HL-60 (cell line): ENCODE measurements at places on chromosomes 5 and 9.

GRCh38 chr5:102596113-102596512, 97.3 kb upstream of the SLCO6A1 start:
- DNase-seq: no peak

GRCh38 chr5:180377556-180378197, 24.5 kb upstream of the GFPT2 start:
- no peak for DNase-seq

DNA sequence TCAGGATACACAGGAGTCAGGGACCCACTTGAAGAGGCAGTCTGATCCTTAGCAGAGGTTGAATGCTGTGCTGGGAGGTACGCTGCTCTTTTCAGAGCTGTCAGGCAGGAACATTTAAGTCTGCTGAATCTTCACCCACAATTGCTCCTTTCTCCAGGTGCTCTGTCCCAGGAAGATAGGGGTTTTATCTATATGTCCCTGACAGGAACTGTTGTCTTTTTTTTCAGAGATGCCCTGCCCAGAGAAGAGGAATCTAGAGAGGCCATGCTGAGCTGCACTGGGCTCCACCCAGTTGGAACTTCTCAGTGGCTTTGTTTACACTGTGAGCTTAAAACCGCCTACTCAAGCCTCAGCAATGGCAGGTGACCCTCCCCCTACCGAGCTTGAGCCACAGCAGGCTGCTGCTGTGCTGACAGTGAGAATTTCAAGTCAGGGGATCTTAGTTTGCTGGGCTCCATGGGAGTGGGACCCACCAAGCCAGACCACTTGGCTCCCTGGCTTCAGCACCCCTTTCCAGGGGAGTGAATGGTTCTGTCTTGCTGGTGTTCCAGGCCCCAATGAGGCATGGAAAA, 169.0 kb downstream of the FBXL17 start:
- DNase-seq: no peak

GRCh38 chr5:41083306-41083705, 12.2 kb upstream of the MROH2B start:
- DNase-seq: no peak

DNA sequence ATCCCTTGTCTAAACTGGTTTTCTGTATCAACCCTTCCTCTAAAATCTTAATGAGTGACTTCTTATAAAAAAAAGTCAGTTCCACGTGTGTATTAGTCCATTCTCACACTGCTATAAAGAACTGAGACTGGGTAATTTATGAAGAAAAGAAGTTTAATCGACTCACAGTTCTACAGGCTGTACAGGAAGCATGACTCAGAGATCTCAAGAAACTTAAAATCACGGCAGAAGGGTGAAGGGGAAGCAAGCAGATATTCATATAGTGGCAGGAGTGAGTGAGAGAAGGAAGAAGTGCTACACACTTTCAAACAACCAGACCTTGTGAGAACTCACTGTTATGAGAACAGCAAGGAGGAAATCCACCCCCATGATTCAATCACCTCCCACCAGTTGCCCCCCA, 307.8 kb upstream of the ARRDC3 start:
- no peak for DNase-seq

- peak; percentile 65 for DNase-seq
Measured at GRCh38 chr9:89555451-89556375, 49.1 kb upstream of the GADD45G start.

GRCh38 chr5:5398071-5398470, 24.4 kb upstream of the ICE1 start:
- DNase-seq: no peak

- DNase-seq: no peak
Measured at GRCh38 chr5:10355071-10355889, 1.8 kb downstream of the MARCHF6 start.

GRCh38 chr5:82537687-82538306, 259.6 kb upstream of the RPS23 start:
- no peak for DNase-seq

GRCh38 chr9:128781187-128782070, 5.6 kb upstream of the TBC1D13 start:
- no peak for DNase-seq

- DNase-seq: no peak
Measured at GRCh38 chr5:32833663-32834062, 122.5 kb downstream of the NPR3 start.

- DNase-seq: peak; percentile 49
Measured at GRCh38 chr5:132385326-132386105, 16.0 kb downstream of the SLC22A5 start.

DNA sequence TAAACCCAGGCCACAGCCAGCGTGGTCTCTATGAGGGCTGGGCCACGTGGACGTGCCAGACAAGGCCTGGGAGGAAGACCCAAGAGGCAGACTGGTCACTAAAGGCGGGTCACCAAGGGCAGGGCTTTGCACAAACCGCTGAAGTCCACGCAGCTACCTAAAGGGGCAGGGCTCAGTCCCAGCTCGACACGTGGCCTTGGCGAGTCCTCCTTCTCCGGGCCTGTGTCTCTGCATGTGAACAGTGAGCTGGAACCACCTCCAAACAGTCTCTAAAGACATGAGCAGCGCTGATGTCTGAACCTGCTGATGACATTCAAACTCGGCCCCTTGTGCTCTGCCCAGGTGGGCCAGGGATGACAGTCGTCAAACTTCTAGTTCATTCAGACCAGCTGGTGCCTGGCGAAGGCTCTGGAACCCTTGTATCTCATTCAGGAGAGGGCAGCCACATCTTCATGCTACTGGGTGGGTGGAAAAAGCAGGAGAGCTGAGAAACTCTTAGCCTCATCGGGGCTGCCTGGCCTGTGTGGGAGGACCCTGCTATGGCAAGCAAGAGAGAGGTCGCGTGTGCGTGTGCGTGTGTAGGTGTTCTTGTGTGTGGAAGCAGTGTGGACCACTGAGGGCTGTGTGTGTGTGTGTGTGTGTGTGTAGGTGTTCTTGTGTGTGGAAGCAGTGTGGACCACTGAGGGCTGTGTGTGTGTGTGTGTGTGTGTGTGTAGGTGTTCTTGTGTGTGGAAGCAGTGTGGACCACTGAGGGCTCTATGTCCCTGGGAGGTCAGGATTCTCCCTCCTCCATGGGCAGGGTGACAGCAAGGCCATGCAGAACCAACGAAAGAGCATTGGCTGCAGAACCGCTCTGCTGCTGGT, 14.1 kb upstream of the SLC25A51 start:
- no peak for DNase-seq

- no peak for DNase-seq
Measured at GRCh38 chr9:13023498-13023897, 248.7 kb downstream of the LURAP1L start.
